Right renal pelvis (tissue), 4 donors: ENCODE measurements at places on chromosomes 3 and 15. TPM values are rescaled to one million over a fixed set of nuclear protein-coding genes. Genes with fewer than 3 reads are reported as not detected.

The GOLGA6L10 gene
- 3.1 TPM for polyA plus RNA-seq

The MESD gene
- 43.0 TPM for polyA plus RNA-seq

The GOLGA6L9 gene
- 12.9 TPM for polyA plus RNA-seq

The UCN2 gene
- polyA plus RNA-seq: 0.53 TPM

The RARRES1 gene
- polyA plus RNA-seq: 13.3 TPM

The PLSCR4 gene
- polyA plus RNA-seq: 24.9 TPM

GRCh38 chr3:26229801-26230200 is 392.8 kb upstream of the LRRC3B start:
- no peak for DNase-seq

DNA sequence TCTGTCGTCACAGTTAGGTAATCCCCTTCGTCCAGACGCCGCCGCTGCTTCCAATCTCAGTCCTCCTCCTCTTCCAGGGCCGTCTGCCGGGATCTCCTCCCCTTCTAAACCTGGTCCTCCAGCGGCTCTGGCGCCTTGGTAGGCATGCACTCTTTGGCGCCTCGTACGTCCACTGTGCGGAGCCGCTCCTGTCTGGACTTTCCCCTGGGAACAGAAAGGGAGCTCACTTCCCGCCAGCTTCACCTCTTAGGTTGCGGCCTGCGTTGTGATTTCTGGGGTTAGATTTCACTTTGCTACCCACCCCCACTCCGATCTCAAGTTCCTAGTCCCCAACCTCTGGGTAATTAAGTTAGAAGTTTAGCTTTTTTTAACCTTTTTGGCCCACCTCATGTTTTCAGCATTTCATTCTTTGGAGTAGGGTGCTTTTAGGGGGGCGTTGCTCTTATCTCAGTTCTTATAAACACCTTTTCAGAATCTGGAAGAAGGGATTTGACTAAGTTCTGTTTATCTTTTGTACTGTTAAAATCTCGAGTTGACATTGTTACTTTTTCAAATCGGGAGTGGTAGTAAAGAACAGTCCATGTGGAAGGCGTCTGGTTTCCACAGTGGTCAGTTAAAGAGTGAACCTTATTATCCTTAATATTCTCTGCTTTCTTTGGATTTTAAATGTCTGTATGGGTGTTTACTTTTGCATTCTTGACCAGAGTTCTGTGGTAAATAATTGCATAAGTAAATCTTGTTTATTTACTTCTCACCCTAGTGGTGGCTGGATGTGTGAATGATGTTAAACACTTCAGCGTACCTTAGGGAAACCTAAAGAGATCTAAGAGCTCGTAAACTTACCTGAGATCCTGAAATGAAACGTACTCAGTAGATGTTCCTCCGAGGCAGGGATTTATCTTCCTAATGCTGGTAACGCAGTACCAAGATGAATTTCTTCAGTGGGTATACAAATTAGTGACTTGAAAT is 611 bp downstream of the CTDSPL2 start:
- DNase-seq: peak; percentile 36

GRCh38 chr3:186185194-186185787 is 76.4 kb upstream of the ETV5 start:
- no peak for DNase-seq

DNA sequence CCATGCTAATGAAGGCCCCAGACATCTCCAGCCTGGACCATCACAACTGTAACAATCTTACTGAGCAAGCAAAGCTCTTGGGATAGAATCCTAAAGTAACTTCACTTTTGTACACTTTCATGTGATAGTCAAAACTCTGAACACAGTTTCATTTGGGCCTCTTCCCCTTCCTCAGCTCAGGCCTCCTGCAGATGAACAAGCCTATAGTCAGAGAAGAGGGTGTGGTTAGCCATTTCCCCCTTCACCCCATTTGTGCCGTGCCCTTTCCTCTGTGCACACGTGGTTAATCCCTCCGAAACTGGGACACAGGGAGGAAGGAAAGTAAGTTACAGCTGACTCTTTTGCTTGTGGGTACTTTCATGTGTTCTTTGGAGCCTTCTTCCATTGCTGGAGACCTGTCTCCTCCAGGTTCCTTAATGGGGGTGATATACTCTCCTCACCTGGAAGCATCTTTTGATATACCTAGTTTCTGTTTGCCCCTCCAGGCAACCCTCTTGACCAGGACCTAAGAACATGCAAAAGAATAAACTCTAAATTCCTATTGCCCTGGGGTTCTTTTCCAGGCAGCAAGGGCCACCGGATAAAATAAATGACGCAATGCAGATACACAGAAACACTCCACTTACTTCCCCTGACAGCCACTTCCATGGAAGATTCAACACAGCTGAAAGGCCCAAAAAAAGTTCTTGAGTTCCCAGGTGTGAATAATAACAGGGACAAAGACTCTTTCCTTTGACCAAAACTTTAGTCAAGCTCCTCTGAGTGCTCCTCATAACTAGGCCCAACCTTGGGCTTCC is 29.6 kb upstream of the CSTA start:
- DNase-seq: no peak

DNA sequence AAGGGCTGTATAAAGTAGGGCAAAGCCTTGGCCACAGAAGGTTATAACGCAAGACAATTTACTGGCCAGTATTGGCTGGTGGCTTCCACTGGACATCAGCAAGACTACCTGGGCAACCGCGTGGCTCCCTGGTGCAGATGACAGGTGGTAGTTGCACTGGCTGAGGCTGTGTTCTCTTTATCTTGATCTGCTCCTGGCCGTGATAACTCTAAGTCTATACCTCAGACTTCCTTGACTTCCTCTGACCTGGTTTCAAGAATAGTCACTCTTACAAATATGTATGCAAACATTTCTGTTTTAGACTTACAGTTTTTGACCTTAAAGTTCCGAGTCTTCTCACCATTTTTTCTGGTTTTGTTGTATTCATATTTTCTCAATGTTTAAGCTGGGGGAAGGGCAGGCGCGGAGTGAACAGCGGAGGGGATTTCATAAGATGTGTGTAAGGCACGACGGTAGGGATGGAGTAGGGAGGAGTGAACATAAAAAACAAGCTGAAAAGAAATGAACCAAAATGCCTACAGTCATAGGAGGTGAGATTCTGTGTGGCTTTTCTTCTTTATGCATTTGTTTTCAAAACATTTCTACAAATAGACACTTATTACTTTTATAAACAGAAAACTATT is 15.2 kb upstream of the TMEM212 start:
- no peak for DNase-seq

DNA sequence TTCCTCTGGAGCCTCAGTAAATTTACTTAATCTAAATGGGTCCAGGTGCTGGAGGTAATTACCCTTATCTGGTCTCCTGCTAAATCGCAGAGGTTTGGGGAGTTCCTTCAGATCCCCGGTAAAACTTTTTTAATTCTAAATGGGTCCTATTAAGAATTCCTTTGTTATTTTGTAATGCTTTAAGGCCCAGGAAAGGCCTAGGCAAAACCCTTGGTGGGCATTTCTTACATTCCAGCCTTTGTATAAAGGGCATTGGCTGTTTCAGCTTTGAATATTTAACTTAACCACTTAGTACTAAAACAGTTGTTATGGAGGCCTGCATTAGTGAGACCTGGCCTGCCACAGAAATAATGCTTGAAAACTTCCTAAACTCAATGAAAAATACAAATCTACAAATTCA is 14.9 kb upstream of the ZNF662 start:
- DNase-seq: no peak

DNA sequence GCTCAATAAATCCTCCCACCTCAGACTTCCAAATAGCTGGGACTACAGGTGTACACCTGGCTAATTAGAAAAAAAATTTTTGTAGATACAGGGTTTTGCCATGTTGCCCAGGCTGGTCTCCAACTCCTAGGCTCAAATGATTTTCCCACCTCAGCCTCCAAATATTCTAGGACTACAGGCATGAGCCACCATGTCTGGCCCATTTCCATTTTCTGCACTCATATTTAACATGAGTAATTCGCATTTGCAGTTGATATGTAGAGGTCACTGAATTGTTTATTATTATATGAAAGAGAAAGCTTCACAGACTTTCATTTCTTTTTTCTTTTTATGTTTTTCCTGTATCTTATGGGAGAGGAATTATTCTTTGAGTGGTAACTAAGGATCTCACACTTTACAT is 492.7 kb downstream of the CNTN3 start:
- no peak for DNase-seq

DNA sequence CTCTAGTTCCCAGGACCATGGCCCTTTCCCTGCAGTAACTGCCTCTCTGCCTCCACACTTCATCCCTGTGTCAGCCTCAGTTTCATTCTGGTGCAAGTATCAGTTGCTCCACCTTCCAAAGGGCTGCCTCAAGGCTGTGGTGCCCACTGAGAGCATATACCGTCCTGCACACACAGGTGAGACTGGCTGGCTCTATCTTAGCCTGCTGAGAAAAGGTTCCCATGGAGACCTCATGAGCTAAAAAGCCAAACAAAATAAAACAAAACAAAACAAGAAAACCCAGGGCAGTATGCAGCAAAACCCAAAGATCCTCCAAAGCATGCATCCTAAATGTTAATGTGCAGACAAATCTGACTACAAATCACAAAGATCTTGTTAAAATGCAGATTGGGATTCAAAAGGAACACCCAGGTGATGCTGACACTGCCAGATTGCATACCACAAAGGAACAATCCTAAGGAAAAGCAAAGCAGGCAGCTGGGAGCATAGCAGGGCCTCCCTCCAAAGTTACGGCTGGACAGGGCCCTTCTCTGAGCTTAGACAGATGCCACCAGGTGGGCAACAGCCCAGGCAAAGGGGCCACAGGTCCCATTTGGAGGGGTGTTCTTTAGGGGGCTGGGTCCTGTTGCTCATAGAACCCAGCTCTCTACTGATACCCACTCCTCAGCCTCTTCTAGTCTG is 76.3 kb upstream of the SLCO2A1 start:
- no peak for DNase-seq

DNA sequence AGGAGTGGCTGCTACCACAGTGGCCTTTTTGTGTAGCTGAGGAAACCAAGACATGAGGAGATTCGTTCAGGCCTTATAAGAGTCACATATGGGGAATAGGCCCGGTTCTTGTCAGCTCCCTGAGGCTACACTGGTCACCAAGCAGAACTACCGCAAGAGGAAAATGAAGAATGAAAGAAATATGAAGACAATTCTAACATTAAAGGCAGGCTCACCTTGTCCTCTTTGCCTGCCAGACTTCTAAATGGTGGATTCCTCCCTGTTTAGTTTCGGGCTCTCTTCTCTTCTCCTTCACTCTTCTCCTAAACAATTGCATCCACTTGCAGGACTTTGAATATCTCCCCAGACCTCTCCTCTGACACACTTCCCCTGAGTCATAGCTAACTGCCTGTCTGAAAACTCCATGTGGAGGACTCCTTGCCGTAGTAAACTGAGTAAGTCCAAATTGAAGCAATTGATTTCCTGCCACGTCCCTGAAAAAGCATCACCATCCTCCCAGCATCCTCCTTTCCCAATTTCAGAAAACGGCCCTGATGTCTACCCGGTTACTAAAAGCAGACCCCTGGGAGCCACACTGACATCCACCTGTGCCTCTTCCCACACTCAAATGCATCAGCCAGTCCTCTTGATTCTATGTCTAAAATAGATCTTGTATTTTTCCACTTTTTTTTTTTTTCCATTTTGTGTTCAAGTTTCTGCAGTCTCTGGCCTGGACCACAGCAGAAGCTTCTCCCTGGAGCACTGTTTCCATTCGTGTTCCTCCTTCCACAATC is 30.3 kb upstream of the VEPH1 start:
- DNase-seq: no peak

DNA sequence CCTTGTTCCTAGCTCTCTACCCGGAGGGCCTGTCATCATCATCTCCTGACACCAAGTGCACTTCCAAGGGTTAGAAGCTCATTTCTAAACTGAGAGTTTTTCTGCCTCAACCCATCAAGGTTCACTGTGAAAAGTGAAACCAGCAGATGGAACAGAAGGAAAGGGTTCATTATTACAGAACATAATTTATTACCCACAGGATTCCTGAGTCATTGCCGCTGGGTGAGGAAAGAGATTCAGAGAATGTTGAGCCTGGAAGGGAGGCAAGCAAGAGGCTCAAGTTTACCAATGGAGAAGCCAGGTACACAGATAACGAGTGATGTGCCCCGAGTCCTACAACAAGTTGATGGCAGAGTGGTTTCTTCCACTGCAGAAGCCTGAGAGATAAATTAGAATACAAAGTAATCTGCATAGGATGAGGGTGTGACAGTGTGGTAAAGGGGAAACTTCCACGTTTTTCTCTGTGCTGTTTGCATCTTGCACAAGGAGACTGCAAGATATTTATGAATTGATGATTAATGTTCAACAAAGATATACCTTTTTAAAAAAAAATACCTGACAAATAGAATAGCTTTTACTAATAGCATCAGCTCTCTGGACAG is 80.5 kb upstream of the SETMAR start:
- DNase-seq: no peak

- DNase-seq: no peak
These were observed 99.8 kb downstream of the TRIM69 start for GRCh38 chr15:44836094-44836493.

GRCh38 chr3:190446573-190447279 is 3.0 kb downstream of the TMEM207 start:
- no peak for DNase-seq

DNA sequence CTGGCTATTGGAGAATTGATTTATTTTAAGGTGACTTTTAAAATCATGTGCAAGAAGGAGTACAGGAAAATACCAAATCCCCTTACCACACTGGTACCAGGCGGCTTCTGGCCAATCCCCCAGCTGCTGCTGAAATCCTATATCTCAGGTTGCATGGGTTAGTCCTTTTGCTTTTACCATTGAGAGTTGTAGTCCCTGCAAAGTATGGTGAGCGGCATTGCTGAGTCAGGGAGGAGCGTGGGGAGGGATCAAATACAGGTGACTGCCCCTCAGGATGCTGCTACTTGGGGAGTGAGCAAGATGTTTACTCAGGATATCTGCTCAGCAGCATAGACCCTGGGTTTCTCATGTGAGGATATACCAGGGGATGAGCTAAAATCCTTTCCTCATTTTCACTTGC is 131.9 kb upstream of the STAC start:
- DNase-seq: no peak

DNA sequence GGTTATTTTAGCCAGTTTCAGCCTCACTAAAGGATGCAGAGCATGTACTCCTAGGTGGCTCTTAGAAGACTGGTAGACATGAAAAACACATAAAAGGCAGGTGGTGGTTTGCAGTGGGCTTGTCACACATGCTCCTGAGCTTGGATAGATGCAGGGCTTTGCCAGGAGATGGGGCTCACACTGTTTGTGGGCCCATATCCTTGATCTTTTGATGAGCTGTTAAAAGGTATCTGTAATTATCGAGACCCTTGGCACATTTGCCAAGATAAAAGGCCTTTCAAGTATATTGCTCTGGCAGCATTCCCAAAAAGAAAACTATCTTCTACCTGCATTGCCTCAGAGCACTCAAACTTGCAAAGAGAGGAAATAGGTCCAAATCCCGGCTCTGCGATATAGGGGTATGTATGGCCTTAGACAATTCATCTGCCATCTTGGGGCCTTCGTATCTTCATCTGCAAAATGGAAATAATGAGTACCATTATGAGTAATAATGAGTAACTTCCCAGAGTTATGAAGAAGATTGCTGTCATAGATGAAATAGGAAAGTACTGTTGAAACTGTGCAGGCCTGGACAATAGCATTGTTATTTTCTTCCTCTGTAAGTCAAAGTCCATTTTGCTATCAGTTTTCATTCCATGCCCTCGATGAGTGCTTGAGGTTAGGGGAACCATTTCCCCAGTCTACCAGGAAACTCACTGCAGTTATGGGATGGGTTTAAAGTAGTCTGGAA is 172.7 kb downstream of the SYNPR start:
- no peak for DNase-seq

- no peak for DNase-seq
These were observed 144.4 kb downstream of the KCNAB1 start for GRCh38 chr3:156264771-156265170.
